Stimulated activated CD4-positive, alpha-beta T cell treated with anti-CD3 and anti-CD28 coated beads, Interleukin-2, amount 100 ng/mL, for 48 hours (primary cell): ENCODE measurements at places on chromosomes 5 and 9.

- no peak for DNase-seq
These were observed 11.9 kb upstream of the SHISAL2B start for GRCh38 chr5:64678374-64678773.

DNA sequence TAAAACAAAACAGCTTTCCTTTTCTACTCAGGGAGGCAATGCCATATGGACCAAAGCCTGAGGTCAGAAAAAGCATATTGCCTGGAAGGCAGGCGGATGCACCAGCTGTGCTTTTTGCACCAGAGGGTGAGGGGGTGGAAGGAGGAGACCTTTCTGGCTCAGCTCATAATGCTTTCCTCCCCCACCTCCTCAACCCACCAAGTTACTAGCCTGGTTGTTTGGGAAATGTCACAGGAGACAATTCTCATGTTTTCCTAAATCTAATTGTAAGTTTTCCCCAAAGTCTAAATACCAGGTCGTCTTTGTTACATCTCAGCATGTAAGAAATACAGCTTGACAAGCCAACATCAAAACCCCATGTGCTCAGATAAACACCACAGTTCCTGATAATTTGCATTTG, 72.6 kb upstream of the DMRTA1 start:
- no peak for DNase-seq

GRCh38 chr5:180628827-180629750, 20.3 kb downstream of the FLT4 start:
- DNase-seq, result no peak

GRCh38 chr5:75524071-75524470, 12.4 kb downstream of the POLK start:
- DNase-seq, result no peak

GRCh38 chr9:20250791-20251190, 371.5 kb downstream of the MLLT3 start:
- DNase-seq, result no peak

- no peak for DNase-seq
These were observed 6.9 kb upstream of the EGR1 start for GRCh38 chr5:138458384-138458783.

GRCh38 chr5:72295539-72295938, 24.5 kb downstream of the MRPS27 start:
- no peak for DNase-seq

- DNase-seq, result no peak
These were observed 47.2 kb downstream of the SGTB start for GRCh38 chr5:65674749-65675148.

GRCh38 chr5:174030286-174030685, 15.2 kb upstream of the NSG2 start:
- no peak for DNase-seq

GRCh38 chr5:3825531-3826451, 230.2 kb downstream of the IRX1 start:
- DNase-seq, result no peak
